ENCODE measurements at places on chromosomes 4 and X.

GRCh38 chr4:38160487-38161207 is 200.4 kb downstream of the PTTG2 start:
- peak; percentile 57 for DNase-seq

DNA sequence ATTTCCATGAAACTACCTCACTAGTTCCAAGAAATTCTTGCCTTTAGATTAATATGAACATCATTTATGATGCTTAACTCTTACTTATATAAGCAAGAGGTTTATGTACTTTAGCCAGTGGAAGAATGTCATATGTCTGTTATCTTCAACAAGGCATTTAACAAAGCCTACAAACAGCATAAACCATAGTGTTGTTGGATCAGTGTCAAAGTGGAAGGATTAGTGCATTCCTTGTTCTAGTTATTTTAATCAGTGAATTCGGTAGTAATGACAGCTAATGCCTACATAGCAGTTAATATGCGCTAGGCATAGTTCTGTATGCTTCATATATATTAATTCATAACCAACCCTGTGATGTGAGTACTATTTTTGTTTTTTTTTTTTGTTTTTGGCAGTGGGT is 3.1 kb downstream of the PI4K2B start:
- DNase-seq: no peak

DNA sequence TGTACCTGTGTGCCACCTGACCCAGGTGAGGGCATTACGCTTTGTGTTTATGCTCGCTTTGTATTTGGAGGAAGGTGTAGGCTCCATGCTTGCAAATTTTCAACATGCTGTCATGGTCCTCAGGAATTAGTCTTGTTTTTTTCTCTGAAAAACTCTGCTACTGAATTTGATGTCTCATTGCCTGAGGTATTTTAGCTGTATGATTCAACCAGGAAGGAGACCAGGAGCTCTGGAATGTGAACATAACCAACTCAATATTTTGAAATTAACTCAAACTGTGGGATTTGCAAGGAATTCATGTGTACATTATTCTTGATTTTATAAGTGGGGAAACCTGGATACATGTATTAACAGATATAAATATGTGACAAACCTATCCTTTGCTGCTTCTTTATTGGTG is 134.1 kb downstream of the SLC4A4 start:
- DNase-seq: no peak

GRCh38 chr4:61293707-61294400 is 93.7 kb downstream of the ADGRL3 start:
- no peak for DNase-seq

DNA sequence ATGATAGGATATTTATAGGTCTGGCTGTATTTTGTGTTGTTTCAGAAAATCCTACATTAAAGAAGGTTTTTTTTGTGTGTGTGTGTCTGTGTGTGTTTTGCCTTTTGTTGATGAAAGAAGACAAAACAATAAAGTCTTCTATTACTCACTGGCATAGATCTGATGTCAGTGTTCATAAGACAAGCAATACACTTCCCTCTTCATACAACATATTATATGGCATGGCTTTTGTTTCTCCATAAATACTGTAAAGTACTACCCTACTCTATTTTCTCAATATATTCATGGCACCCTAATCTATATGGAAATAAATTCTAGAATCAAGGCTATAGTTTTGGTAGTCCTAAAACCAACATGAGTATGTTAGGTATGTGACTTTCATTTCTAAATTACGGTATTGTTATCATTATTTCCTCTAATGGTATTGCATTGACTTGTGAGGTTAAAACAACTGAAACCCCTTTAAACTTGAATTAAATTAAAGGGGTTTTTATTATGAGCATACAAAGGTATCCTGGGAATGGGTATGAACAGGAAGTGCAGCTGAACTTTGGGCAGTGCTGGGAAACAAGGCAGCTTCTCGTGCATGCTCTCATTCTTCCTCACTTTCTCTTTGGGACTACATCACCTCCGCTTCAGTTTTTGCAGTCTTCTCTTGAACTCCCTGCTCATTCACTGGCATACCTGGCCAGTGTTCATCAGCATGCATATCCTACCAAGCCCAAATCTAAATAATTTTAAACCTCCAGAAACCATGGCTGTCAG is 70.5 kb upstream of the PRSS48 start:
- no peak for DNase-seq

DNA sequence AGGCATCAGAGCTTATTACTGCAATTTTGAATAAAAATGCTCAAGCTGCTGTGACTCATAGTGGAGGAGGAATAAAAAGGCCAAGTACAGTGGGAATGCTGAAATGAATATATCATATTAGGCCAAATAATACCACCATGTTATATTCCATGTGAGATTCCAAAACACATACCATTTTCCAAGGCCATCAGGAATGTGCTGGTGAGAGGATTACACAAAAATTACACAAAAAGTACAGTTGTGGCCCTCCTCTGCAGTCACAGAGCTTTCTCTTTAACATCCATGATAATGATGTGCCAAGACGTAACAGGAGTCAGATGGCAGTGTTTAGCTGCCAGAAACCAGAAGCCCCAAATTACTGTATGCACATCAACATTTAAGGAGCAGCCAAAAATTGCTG is 153.5 kb downstream of the PCDH18 start:
- DNase-seq: no peak

- DNase-seq: no peak
Measured at GRCh38 chr4:146335763-146336409, 121.5 kb downstream of the REELD1 start.

- no peak for DNase-seq
Measured at GRCh38 chr4:172871381-172871780, 297.2 kb upstream of the GALNT7 start.

DNA sequence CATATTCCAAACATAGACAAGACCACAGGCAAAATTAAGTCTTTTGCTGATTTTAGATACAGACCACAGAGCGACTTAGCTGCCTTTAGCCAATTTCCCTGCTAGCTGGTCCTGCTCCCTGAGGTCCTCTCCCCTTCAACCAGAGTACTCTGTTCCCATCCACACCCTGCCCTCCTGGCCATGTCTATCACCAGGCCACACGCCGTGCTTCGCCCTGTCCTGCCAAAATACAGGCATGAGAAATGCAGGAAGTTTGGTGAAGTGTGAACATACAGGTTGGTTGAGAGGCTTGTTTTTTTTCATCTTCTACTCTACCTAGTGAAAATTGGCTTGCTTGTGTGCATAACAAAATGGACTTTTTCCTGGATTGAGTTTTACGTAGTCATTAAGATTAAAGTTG is 226.2 kb upstream of the TENM3 start:
- no peak for DNase-seq

- DNase-seq: no peak
Measured at GRCh38 chr4:40739347-40739746, 10.4 kb upstream of the NSUN7 start.

GRCh38 chr4:6776920-6777635 is 5.4 kb upstream of the KIAA0232 start:
- DNase-seq: no peak

DNA sequence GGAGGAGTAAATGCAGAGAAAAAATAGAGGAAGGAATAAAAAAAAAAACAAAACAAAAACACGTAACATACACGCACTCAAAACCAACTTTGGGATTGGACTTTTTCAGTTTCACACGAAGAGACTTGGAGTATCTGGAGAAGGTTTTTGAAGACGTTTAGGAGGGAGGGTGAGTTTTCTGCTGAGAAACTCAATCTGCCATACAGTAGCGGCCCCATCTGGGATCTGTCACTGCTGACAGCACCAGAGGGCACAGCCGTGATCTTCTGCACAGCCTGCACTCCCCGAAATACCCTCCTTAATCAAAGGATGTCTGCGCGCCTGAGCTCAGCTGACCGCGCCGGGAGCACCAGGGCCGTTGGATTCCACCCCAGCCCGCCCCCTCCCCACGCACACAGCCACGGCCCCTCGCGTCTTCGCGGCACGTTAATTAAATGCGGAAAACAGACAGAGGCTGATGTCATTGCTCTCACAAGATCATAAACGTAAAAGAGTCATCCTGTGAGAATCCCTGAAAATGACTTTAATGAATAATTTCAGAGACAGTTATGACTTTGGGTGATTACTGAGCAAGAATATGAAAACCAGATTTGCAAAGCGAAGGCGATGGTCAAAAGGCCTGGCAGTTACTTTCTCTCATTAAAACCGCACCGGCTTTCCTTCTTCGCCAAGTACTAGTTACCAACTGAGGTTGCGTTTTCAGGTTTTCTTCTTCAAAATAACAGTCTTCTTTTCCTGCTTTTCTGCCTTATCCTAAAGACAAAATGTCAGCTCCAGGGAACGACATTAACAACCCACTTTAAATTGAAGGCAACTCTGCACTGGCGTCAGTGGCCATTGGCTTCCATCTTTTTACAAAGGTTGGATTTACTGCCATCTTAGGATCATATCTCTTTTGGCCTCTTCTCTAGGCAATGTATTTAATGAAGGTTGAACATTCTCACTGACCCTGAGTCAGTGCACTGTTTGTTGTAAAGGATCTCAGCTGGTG is 10.6 kb downstream of the HAND2 start:
- DNase-seq: no peak

DNA sequence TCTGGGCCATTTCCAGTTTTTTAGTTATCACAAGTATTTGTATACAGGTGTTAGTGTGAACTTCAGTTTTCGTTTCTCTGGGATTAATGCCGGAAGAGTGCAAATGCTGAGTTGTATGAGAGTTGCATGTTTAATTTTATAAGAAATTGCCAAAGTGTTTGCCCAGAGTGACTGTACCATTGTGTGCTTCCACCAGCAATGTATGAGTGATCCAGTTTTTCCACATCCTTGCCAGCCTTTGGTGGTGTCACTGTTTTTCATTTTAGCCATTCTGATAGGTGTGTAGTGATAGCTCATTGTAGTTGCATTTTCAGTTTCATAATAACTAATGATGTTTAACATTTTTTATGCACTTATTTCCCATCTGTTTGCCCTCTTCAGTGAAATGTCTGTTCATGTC is 18.4 kb downstream of the PLS3 start:
- no peak for DNase-seq

DNA sequence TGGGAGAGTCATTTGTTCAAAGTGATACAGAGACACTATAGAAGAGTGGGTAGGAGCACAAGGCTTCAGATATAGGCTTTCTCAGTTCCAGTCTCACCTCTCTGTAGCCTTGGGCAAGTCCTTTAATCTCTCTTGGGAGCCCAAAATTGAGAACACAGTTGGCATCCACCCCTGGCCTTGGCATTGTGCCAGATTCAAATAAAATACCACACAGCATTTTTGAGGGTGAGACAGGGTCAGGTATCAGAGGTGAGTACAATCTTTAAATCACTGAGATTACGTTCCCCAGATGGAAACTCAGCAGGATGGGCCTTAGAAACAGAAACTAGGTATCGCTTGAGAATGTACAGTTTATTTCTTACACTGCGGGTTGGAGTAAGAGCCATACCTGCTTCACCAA is 25.2 kb upstream of the SMIM10L2A start:
- no peak for DNase-seq

GRCh38 chr4:124833831-124834505 is 121.4 kb upstream of the ANKRD50 start:
- DNase-seq: no peak

DNA sequence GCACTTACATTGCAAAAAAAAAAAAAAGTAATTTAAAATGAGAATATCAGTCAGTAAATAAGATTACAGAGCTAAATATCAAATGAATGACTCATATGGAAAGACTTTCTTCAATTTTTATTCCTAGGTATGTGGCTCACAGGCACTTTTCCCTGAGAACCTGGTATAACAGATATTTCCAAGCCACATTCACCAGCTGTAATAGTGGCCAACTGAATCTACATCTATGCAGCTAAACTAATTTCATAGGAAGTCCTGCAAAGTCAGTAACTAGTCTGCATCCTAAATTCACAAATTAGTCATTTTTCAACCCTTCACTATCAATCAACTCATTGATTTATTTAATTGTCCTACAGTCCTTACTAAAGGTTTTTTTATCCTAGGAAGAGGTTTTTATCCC is 5.6 kb downstream of the PDE5A start:
- no peak for DNase-seq

GRCh38 chrX:129786210-129786651 is 6.5 kb downstream of the SASH3 start:
- no peak for DNase-seq

DNA sequence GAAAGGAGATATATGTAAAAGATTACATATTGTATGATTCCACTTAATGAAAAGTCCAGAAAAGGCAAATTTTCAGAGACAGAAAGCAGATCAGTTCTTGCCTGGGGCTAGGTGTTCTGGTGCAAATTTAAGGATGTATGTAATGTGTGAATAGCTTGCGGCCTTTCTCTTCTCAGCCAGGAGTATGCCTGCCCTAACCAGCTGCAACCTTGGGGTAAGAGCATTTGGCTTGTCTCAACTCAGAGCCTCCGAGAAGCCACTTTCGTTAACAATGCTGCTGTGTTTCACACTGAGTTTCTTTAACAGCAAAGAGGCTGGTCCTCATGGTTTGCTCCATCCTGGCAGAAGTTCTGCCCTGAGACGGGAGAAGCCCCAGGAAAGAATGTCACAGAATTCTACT is 102.7 kb downstream of the SPCS3 start:
- DNase-seq: no peak

DNA sequence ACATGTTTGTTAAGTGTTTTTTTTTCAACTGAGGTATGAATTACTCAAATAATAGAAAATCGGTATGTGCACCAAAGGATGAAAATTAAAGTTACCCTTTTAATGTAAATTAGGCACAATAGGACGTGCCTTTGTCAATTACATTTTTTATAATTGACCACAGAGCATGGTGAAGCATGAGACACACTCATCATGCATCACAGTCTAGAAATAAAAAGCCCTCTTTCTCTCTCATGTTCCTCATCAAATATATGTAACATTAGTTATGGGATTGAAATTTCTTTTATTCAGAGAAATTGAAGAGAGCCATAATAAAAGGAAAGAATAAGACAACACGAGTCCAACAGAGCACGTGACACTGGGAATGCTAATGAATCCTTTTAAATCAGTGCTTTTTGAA is 3.5 kb downstream of the GNRHR start:
- DNase-seq: no peak

DNA sequence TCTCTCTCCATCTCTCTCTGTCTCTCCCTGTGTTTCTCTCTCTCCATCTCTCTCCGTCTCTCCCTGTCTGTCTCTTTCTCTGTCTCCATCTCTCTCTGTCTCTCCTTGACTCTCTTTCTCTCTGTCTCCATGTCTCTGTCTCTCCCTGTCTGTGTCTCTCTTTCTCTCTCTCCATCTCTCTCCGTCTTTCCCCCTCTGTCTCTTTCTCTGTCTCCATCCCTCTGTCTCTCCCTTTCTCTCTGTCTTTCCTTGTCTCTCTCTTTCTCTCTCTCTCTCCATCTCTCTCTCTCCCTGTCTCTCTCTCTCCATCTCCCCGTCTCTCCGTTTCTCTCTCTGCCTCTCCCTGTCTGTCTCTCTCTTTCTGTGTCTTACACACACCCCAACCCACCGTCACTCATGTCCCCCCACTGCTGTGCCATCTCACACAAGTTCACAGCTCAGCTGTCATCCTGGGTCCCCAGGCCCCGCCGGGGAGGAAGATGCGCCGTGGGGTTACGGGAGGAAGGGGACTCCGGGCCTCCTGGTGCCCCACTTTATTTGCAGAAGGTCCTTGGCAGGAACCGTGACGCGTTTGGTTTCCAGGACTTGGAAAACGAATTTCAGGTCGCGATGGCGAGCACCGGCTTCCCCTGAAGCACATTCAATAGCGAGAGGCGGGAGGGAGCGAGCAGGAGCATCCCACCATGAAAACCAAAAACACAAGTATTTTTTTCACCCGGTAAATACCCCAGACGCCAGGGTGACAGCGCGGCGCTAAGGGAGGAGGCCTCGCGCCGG is 1.2 kb upstream of the SHOX start:
- peak; percentile 12 for DNase-seq

Data from activated CD4-positive, alpha-beta memory T cell treated with anti-CD3 and anti-CD28 coated beads, Interleukin-2, amount 10 ng/mL, durations not matched to agents 7 days and 5 days (primary cell).